ENCODE measurements at places on chromosomes 13 and 19. TPM values are rescaled to one million over a fixed set of nuclear protein-coding genes. Genes with fewer than 3 reads are reported as not detected.
A peak's percentile ranks its signal among the peaks of the same experiment; 100 is the strongest.

The IGFL1 gene
- total RNA-seq, result not detected

- no peak for DNase-seq
Observed at GRCh38 chr13:86877441-86877840, 793.7 kb upstream of the SLITRK5 start.

- DNase-seq, result no peak
Observed at GRCh38 chr13:110345701-110346100, 38.6 kb downstream of the COL4A2 start.

The RBM42 gene
- total RNA-seq, result 74.7 TPM

The DCT gene
- not detected for total RNA-seq

GRCh38 chr19:3698974-3699740 is 1.1 kb downstream of the PIP5K1C start:
- peak; percentile 82 for DNase-seq

The ZNF100 gene
- 2.5 TPM for total RNA-seq

DNA sequence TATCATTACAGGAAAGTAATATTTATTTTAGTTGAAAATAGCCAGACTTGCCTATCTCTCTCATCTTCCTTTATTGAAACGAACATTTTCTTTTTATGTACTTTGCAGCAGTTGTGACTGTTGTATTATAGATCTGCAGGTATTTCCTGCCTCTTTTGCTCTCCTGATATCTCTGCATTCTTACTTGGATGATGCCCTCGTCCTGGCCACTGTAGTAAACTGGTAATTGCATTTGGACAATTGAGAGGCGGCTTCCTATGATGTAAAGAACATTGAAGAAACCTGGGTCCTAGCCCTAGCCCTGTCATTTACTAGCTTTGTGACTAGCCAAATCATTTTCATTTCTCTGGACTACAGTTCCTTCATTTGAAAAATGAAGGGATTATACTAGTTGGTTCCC is 6.4 kb downstream of the ARHGAP35 start:
- DNase-seq, result no peak

The SLC27A5 gene
- total RNA-seq, result 0.63 TPM

GRCh38 chr13:93925990-93926389 is 553.5 kb downstream of the DCT start:
- no peak for DNase-seq

The ATP4B gene
- not detected for total RNA-seq

- DNase-seq, result no peak
Observed at GRCh38 chr19:46116121-46116520, 8.4 kb downstream of the IGFL3 start.

All from GM23248 (cell line).